ENCODE measurements at places on chromosomes 3 and 15.

DNA sequence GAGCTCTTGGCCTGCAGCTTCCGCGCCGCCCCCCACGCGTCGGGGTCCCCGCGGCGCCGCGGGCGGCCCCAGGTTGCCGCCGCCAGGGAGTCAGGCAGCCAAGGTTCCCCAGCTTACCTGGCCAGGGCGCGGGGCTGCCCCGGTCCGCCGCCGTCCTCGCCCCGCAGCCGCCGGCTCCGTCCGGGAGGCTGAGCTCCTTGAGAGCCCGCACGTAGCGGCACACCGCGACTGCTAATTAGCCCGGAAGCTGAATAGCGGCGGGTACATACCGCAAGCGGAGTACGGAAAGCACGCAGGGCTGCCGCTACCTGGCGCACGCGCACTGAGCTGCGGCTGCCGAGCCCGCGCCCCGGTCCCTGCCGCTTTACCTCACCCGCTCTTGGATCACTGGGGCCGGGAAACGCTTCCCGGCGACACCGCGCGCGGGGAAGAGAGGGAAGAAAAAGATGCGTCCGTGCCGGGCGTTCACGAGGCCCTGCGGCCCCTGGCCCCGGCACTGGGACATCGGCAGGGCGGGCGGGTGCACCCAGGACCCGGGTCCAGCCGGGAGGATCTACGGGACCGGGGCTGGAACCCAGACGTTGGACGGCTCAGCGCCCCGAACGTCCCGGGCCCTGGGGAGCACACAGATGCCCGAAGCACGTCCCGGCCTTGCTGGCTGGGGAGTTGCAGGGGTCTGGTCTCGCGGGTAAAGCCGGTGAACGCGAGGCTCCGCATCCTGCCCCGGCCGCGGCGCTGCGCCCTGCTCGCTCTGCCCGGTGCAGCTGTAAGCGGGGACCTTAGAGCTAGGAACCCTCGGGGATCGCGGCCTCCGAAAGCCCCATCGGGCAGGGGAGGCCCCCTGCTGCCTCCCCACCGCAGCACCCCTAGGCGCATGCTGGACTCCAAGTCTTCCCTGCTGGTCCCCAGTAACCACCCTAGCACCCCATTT, at the start of gene GOLGA8B:
TSS of gene GOLGA8B (minus strand) at position 253 of the 931 bp plus-strand sequence. CDS start 47,739 bp downstream, outside the sequence.
- DNase-seq, result peak; percentile 72

DNA sequence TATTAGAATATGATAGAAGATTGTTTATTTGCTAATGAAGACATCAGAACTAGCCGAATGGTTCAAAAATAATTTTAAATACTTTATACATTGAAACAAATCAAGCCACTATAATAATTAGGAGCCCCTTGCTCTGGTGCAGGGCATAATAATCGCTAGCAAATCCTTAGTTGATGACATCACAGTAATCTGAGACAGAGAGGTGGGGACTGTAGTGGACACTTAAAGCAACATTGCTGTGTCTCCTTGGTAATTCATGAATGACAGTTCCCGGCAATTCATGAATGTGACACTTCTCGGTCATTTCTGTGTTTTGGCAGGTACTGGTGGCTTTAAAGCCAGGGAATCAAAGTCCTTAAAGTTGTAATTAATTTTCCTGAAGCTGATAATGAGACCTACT, 114.3 kb downstream of the PPM1L start:
- no peak for DNase-seq

DNA sequence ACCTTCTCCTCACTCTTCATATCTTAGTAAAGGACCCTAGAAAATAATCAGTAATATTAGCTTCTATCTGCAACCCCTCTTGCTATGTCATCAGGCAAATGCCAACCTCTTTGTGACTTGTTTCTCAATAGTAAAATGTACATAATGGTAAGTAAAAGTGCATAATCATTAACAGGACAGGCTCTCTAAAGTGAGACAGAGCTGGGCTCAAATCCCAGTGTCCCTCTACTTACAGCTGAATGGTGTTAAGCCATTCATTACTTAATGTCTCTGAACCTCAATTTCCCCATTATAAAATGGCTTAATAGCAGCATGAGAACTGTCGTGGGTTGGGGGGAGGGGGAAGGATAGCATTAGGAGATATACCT, 62.6 kb upstream of the ATP11B start:
- DNase-seq, result no peak

GRCh38 chr3:128399221-128399915, 67.3 kb downstream of the DNAJB8 start:
- no peak for DNase-seq

DNA sequence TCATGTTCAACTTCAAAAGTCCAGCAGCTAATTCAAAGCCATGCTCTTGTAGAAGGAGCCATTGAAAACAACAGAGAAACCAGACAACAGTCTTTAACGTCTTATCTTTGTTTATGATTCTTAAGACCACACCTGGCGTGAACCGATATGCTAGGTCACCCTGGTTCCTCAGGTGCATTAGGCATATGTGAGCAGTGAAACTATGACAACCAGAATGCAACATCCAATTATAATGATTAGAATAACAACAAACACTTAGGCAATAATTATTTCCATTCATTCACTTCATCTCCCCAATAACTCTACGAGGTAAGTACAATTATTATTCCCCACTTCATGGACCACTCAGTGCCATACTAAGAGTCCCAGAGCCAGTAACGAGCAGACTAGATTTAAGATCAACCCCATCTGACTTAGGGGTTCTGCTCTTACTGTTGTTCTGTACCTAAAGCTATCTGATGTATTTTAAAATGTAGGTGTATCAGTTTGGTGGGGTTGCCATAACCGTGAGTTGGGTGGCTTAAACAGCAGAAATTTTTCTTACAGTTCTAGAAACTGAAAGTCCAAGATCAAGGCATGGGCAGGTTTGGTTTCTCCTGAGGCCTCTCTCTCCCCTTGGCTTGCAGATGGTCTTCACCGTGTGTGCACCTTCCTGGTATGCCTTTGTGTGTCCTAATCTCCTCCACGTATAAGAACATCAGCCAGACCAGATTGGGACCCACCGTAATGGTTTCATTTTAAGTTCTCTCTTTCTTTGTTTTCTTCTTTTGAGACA, 997.8 kb upstream of the CFAP20DC start:
- DNase-seq, result no peak

- DNase-seq, result no peak
These were observed 927 bp downstream of the SMAD6 start for GRCh38 chr15:66702787-66703539.

DNA sequence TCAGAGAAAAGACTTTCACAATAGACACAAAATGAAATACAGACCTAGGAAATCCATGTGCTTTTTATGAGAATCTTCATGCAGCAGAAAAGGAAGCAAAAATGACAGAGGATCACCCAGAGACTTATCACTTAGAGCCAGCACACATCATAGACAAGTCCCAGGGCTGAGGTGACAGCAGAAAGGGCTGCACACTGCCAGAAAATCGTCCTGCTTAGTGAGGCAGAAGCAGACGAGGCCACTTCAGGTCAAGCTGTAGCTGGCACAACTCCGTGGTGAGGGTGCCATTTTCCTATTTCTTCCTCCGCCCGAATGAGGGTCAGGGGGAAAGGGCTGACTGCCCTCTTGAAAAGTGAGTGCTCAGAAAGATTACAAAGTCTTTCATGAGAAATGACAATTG, 95.9 kb upstream of the TNIK start:
- DNase-seq, result no peak

- DNase-seq, result peak; percentile 85
These were observed 21.3 kb upstream of the TMEM266 start for GRCh38 chr15:76038512-76038911.

DNA sequence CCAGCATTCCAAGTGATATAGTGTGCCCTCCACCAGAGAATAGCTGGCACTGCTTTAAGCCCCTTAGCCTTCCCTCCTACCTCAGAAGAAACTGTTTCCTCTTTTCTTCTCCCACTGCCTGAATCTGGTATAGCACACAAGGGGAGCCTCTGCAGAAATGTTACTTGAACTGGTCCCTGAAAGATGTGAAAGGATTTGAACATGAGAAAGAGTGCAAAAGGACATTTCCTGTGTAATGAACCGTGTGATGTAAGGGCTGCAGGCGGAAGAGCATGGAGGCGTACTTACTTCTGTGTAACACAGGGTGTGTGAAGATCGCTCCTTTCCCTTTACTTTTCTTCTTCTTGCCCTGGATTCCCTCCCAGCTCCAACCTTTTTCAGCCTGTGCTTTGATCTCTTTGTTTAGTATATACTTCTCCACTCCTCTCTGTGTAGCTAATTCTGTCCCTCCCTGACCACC, 8.4 kb downstream of the TMOD3 start:
- no peak for DNase-seq

- no peak for DNase-seq
These were observed 275.2 kb upstream of the KCNMB2 start for GRCh38 chr3:178260887-178261565.

GRCh38 chr15:26759986-26760385, 12.9 kb downstream of the GABRB3 start:
- DNase-seq, result no peak

GRCh38 chr3:129317014-129317771, 38.5 kb downstream of the HMCES start:
- no peak for DNase-seq

GRCh38 chr3:54895613-54896012, 32.2 kb downstream of the LRTM1 start:
- no peak for DNase-seq

DNA sequence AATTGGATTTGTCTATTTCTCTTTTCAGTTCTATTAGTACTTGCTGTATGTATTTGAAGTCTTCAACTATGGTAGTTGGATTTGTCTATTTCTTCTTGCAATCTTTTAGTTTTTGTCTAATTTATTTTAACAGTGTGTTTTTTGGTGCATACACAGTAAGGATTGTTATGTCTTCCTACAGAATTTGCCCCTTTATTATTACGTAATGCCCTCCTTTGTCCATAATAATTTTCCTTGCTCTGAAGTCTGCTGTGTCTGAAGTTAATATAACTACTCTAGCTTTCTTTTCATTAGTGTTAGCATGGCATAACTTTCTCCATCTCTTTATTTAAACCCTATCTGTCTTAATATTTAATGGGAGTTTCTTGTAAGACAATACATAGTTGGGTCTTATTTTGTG, 105.1 kb upstream of the STT3B start:
- DNase-seq, result no peak

DNA sequence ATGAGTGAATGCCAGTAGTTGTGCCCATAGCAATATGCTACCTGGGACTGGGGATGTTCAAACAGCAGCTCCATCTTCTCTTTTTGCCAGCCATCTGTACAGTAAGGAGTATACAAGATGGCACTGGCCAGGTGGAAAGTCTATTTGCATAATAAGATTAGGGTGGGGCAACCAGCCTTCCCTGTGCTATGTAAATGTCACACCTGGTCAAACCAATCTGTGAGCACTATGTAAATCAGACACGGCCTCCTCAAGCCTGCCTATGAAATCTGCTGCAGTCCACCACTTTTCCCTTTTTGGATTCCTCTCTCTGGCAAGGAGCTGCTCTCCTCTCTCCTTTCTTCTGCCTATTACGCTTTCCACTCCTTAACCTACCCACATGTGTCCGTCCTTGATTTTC, 53.0 kb downstream of the C3orf80 start:
- no peak for DNase-seq

- DNase-seq, result peak; percentile 97
These were observed at the start of gene CCDC80 for GRCh38 chr3:112640930-112641801. Gene CCDC80, minus strand, starts transcription at chr3:112641143. Its CDS starts 1,238 bp downstream, at chr3:112639905.

DNA sequence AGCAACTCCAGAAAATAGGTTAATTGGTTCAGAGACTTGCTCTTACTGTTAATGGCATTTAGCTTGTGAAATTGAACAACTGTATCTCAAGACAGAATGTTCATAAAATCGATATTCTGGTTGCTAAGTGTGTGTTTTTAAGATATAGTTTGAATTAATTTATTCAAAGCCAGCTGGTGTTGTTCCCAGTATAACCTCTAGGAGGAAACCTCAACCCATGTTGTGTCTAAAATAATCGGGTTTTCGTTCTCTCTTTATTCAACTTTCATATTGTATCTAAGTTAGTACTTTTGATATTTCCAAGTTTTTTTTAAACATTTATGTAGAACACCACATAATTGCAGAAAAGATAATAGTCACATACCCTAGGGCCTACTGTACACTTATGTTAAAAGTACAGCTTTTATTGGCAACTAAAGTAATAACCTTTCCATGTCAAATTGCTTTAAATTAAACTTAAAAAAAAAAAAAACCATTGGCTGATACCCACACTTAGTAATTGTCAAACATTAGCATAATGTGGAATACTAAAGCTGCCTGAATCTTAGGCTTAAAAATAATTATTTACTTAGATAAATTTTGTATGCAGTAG, 90.9 kb downstream of the SAMMSON start:
- DNase-seq, result no peak

DNA sequence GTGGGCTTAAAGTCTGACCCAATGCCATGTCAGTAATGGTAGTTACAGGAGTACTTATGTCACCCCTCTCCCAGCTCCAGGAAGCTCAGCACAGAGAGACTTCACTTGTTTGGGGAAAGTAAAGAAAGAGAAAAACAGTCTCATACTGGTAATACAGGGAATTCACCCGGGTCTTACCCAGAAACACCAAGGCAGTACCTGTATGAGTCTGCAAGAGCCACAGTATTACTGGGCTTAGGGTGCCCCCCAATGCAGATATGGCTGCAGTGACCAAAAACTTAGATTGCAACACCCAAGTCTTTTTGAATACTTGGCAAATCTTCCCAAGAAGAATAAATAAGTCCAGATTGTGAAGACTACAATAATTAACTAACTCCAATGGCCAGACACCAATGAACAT, 622.1 kb downstream of the IGSF11 start:
- no peak for DNase-seq

- DNase-seq, result no peak
These were observed 966.0 kb upstream of the SEMA6D start for GRCh38 chr15:46751303-46751702.

- DNase-seq, result peak; percentile 42
These were observed 697 bp downstream of the CHSY1 start for GRCh38 chr15:101250873-101251829.

GRCh38 chr3:195012100-195012499, 258.9 kb downstream of the XXYLT1 start:
- DNase-seq, result no peak
